ENCODE measurements at places on chromosomes 12 and 14.

- DNase-seq, result no peak
Observed at GRCh38 chr12:47545938-47546609, 159.8 kb downstream of the RPAP3 start.

DNA sequence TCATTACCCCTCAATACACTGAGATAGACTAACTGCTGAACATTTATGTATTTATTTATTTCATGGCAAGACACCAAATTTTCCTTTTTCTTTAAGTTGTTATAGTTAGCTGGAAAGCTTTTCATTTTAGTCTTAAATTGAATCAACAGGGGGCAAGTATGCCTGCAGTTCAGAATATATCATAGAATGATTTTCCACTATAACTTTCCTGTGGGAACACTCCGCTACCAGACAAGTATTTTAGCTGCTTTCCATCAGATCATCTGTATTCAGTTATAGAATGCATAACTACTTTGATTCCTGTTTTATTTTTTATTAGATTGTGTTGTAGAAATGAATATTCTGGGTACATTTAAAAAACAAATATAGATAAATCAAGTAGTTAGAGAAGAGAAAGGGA lies 102.0 kb downstream of the SLC6A15 start:
- no peak for DNase-seq

DNA sequence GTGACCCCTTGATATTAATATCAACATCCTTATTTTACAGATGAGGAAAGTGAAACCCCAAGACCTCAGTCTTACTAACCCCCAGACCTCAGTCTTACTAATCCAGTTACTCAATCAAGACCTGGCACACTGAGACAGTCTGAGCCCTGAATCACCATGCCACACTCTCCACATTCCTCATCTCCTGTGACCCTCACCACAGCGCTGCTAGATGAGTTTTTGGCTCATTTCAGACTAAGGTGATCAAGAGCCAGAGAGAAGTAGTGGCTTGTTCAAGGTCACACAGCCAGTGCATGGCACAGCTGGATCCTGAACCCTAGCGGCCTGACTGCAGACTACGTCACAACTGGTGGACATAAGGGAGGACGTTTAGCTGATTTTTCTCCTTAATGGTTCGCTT lies 579.2 kb downstream of the BCL11B start:
- DNase-seq, result no peak

DNA sequence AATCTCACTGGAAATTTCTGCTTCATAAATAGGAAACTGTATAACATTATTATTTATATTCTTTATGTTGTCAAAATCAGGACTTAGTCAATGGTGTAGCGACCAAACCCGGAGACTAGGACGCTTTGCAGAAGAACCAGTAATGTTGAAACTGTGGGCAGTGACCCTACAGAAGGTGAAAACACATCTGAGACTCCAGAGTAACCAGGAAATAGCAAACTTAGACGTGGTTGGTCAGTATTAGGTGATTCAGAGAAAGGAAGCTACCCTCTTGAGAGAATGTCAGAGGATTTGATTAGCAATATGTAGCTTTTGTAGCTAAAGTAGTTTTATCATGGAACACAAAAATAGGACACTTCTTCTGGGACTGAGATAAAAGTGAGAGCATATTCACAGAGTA lies 381.9 kb downstream of the SLC16A7 start:
- no peak for DNase-seq
